ENCODE measurements at places on chromosomes 13 and 19.

DNA sequence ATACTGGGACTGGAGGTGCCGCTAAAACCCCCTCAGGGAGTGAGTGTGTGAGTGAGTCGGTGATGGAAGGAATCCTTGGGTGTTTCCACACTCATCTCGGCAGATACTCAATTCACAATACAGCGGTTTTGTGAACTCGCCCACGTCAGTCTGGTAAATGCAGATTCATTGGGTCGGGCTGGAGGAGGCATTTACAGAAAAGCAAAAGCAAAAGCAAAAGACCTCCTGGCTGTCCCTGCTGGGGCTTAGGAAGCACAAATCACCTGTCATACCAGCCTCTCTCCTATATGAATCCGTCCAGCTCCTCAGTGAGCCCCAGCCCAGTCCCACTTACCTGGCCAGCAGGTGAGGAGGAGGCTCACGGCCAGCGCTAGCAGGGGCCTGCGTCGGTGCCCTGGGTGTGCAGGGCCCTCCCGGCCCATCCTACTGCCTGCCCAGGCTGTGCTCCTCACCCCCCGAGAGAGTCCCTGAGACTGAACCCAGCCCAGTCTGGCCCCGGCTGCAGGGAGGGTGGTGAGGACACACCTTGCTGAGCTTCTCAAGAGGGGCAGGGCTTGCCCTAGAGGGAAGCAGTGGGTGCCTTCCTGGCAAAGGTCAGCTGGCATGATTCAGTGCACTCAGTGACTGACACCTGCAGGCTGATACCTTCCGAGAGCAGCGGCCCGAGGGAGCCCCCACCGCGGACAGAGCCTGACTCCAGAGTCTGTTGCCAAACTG is at the start of gene MUC16:
Gene MUC16 (minus strand): TSS at position 475 of the 717 bp plus-strand sequence.
- no peak for DNase-seq

- no peak for DNase-seq
Measured at GRCh38 chr13:46621133-46621532, 68.2 kb downstream of the LRCH1 start.

DNA sequence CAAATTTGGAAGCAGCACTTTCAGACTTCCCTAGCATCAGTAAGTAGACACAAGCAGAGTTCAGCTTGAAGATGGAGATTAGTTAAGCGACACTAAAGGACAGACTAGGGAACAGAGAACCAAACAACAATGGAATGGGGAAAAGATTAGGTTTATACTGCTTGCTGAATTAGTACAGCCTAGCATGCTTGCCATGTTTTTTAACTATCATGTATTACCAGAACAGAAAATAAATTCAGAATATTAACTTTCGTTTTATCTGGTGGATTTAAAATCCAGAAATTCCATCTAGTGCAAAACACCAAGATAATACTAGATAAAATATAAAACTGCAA is 451.5 kb upstream of the SLC10A2 start:
- no peak for DNase-seq

- no peak for DNase-seq
Measured at GRCh38 chr13:97719736-97720135, 233.7 kb upstream of the IPO5 start.

DNA sequence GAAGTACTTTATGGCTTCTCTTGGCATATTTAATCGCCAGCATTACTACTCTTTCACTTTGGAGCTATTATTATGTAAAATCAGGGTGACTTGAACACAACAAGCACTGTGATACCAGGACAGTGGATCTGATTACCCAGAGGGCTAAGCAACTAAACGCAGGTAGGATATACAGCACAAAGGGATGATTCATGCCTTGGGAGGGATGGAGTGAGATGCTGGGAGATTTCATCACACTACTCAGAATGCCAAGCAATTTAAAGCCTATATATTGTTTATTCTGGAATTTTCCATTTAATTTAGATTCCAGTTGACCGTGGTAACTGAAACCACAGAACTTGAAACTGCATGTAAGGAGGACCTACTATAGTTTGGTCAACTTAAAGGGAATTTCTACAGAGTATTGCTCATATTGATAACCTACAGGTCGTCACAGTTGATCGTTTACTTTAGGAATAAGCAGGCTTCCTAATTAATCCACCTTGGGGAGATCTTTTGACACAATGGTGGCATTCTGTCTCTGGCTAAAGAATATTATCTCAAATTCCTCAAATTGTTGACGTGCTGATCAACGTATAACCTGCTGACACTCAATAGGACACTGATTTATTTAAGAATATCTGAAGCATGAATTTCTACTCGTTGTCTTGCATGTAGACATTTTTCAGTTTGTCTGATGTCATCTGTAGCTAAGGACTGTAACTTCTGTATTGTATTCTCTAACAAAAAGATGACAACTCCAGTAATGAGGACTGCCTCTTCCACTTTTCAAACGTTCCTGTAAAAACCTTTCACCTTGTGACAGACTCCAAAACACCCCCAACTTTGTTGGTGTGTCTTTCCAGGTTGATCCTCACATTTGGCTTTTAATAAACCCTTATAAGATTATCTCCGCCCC is 254.2 kb downstream of the GPC5 start:
- no peak for DNase-seq

GRCh38 chr19:46721269-46722003 is 4.5 kb upstream of the PRKD2 start:
- DNase-seq, result no peak

GRCh38 chr13:112077729-112078128 is 10.8 kb downstream of the SOX1 start:
- DNase-seq, result no peak

- DNase-seq, result no peak
Measured at GRCh38 chr13:75345193-75345592, 136.8 kb downstream of the TBC1D4 start.

GRCh38 chr13:111629457-111629856 is 309.0 kb downstream of the TEX29 start:
- DNase-seq, result no peak

DNA sequence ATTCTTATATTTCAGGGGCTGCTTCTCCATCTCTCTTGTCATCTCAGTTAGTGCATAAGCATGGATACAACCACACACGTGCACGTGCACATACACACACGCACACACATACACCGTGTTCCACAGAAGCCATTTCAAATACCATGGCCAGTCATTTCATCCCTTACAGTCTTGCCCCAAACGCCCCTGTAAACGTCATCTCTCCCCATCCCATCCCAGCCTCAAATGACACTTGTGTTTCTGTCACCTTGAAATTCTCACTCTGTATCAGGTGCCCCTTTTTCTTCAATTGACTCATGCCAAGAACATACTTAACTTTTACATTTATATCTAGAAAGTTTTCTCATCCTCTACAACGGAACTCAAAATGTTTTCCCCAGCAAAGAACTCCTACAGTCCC is 220.5 kb downstream of the IRS2 start:
- no peak for DNase-seq

GRCh38 chr13:61391426-61391825 is 24.2 kb downstream of the PCDH20 start:
- no peak for DNase-seq

DNA sequence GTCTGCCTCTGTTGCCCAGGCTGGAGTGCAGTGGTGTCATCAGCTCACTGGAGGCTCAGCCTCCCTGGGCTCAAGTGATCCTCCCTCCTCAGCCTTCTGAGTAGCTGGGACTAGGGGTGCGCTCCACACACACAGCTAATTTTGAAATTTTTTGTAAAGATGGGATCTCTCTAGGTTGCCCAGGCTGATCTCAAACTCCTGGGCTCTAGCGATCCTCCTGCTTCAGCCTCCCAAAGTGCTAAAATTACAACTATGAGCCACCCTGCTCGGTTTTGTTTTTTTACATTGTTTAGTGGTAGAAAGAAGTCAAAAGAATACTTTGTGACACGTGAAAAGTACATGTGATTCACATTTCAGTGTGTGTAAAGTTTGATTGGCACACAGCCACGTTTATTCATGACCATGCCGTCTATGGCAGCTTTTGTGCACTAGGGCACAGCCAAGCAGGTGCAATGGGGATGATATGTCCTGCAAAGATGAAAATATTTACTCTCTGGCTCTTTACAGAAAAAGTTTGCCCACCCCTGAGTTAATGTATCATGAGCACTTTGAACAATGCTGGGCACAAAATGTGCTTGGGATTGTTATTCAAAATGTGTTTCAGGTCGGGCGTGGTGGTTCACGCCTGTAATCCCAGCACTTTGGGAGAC is 16.2 kb upstream of the NFIC start:
- no peak for DNase-seq

DNA sequence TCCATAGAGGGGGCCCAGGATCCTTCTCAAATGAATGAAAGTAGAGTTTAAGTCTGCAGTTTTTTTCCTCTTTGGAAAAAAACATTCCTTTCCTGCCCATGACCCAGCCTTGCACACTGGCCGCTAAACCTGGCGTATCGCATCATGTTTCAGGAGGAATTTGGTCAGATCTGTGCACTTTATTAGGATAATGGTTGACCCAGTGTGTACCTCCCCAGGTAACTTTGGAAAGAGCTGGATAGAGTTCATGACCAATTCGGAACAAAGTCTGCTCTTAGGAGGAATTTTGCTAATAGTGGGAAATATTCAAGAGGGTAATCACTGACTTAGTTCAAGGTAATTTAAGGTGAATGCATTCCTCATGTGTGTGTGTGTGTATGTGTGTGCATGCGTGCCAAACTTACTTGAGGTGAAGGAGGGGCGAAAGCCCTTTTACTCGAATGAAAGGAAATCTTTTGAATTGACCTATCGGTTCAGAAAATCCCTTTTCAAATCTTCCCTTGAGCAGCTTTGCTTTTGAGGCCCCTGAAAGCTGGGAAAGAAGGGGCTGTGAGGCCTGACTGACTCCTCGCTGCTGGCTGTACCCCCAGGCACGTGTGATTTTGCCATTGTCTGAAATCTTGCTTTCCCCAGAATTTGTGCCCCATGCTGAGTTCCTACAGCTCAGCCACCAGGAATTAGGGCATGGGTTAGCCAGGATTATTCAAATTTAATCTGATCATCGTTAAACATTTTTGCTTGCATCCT is 46.3 kb downstream of the SIPA1L3 start:
- DNase-seq, result no peak

GRCh38 chr19:13718733-13719132 is 45.6 kb upstream of the MRI1 start:
- DNase-seq, result no peak

DNA sequence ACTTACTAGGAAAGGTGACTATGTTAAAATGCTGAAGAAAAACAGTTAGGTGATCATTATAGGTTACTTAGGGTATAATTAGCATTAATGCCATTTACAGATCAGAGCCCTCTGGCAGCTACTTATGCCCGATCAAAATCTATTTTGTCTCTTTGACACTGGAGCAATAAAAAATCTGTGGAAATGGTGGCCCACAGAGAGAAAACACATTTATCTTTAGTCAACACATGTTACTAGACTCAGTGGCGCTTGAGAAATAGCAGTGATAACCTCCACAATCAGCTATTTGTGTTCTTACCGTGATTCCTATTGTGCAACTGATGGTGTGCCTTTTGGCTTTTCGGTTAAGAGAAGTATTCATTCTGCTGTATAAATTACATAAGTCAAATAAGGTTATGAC is 1519.6 kb downstream of the PCDH9 start:
- DNase-seq, result no peak

DNA sequence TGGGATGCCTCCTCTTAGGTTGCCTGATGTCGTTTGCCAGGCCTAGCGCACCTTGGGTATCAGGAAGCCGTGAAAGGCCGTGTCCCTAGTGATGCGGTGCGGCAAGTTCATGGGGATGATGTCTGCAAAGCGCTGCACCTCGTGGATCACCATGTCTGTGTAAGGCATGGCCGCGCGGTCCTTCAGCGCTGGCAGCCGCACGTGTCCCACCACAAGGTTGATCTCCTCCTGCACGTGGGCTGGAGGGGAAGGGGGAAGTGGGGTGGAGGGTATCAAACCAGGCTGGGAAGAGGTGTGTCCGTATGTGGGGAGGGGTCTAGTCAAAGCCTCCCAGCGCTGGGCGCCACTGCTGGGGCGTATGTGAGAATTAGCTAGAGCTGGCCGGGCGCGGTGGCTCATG is 23.2 kb downstream of the EGLN2 start:
- no peak for DNase-seq

DNA sequence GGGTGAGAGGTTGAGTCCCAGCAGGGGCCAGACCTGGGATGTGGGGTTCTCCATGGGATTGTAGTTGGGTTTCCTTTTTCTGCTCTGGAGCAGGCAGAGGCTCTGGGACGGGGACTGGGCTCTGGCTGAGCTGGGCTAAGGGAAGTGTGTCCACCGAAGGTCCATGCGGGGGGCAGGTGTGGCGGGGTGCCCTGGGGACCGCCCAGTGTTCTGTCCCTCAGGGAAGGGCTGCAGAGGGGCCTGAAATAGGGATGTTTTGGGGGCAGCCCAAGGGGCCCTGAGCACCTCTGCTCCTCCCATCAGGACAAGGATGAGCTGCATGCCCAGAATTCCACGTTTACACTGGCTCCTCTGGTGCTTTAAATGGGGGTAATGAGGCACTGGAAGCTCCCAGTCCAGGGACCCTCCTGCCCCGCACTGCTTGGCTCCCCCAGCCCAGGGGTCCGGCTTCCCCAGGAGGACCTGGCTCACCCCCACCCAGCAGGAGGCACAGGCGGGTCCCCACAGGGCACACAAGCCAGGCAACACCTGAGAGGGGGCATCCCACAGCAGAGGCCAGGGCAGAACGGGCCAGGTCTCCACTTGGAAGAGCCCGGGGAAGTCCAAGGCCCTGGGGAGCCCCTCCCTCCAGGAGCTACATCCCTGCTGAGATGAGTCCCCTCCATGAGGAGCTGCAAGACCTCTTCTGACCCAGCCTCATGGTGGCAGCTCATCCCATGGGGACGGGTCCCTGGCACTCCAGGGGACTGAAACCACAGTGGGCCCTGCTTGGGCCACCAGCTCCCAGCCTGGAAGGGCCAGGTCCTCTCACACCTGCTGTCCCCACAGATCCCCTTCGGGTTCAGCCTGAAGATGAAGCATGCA is 14.7 kb upstream of the ZNF14 start:
- no peak for DNase-seq

DNA sequence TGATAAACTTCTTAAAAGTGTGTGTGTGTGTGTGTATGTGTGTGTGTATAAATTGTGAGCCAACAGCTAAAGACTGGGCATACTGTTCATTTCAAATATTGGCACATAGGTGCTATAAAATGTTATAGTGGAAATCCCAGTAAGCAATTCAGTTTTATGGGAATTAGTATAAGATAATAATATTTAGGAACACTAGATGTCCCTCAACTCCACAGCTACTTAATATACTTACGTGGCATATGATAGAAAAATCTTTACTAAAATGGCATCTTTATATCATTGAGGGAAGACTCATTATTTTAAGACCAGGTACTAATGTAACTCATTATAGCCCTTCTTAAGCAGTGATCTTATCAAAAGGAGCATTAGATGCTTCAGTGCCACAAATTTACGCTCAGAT is 266.2 kb downstream of the MAB21L1 start:
- DNase-seq, result no peak

GRCh38 chr13:67152085-67152484 is 78.1 kb downstream of the PCDH9 start:
- DNase-seq, result no peak

- no peak for DNase-seq
Measured at GRCh38 chr19:39170386-39171231, 26.2 kb upstream of the NCCRP1 start.

- no peak for DNase-seq
Measured at GRCh38 chr13:70747262-70747661, 639.0 kb upstream of the KLHL1 start.

Data from cerebellar nuclear complex (tissue), 1 donor.